Hematopoietic multipotent progenitor cell (in vitro differentiated cells): ENCODE measurements at places on chromosomes 12 and 14. TPM values are rescaled to one million over a fixed set of nuclear protein-coding genes. Genes with fewer than 3 reads are reported as not detected.

Gene CARMIL3
- 1.3 TPM for total RNA-seq

- no peak for DNase-seq
Observed at GRCh38 chr12:84636801-84637290, 275.8 kb downstream of the SLC6A15 start.

DNA sequence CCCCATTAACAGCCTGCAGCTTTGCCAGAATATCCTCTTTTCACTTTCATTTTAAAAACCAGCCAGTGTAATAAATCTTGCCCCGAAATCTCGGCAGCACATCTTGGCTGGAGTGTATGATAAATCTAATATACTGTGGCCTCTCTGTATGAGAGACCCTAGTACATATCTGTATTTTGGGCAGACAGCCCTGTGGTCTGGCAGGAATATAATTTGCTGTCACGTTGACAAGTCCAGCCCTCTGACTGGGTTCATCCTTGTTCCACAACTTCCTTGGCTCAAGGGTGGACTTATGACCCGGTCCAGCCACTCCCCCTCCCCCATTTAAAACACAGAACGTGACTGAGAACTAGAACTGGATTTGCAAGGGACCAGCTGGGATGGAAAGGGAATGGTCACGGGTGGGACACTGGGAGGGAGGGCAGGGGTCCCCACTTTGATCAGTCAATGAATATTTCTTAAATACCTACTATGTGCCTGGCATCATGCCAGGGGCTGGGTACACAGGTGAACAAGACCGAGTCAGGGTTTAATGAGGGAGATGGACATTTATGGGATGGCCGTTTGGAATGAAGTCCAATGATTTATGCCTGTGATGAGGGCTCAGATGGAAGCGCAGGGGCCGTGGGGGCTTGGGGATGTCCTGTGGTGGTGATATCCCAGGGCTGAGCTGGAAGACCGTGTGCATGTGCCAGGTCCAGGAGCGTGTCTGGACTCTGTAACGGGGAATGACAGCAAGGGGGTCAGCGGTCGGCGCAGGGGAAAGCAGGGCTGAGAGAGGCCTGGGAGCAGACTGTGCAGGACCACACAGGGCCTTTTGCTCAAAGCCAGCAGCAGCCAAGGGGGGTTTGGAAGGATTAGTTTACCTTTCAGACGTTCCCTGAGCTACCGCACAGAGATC, 190.5 kb downstream of the PHETA1 start:
- peak; percentile 33 for DNase-seq

GRCh38 chr12:68227356-68227755, 1.7 kb upstream of the IL26 start:
- DNase-seq: no peak

DNA sequence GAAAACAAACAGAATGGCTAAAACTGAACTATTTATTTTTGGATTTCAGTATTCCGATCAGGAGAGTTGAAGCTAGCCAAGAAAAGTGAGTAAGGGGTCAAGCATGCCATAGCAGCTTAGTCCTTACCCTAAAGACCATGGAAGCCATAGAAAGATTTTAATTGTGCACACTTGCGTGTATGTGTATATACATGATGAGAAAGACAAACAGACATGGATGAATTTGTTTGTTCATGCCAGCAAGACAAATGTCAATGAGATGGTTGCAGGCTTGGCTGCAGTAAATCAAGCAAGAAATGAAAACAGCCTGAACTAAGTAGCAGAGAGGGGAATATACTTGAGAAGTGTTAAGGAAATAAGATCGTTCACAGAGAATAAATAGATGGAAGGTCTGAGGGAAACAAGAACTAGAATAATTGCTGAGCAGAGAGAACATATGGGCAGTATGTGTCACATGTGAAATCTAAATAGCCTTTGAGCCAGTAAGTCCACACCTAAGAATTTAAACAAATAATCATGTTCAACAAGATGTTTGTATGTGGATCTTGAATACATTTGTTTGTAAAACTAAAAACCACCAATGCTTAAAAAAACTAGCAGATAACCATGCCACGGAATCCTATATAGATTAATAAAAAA, 14.8 kb downstream of the SNW1 start:
- no peak for DNase-seq
